ENCODE measurements at places on chromosomes 4 and X.

GRCh38 chrX:146144039-146144438 is 326.4 kb downstream of the SLITRK2 start:
- DNase-seq = no peak

GRCh38 chrX:111372086-111372485 is 39.9 kb downstream of the DCX start:
- DNase-seq = no peak

DNA sequence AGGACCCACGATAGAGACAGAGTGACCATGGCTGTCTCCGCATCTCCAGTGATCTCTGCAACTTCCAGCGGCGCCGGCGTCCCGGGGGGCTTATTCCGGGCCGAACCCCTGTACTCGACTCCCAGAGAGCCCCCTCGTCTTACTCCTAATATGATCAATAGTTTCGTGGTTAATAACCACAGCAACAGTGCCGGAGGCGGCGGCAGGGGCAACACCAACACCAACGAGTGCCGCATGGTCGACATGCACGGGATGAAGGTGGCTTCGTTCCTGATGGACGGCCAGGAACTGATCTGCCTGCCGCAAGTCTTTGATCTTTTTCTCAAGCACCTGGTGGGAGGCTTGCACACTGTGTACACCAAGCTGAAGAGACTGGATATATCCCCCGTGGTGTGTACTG is 343 bp downstream of the DACH2 start:
- no peak for DNase-seq

DNA sequence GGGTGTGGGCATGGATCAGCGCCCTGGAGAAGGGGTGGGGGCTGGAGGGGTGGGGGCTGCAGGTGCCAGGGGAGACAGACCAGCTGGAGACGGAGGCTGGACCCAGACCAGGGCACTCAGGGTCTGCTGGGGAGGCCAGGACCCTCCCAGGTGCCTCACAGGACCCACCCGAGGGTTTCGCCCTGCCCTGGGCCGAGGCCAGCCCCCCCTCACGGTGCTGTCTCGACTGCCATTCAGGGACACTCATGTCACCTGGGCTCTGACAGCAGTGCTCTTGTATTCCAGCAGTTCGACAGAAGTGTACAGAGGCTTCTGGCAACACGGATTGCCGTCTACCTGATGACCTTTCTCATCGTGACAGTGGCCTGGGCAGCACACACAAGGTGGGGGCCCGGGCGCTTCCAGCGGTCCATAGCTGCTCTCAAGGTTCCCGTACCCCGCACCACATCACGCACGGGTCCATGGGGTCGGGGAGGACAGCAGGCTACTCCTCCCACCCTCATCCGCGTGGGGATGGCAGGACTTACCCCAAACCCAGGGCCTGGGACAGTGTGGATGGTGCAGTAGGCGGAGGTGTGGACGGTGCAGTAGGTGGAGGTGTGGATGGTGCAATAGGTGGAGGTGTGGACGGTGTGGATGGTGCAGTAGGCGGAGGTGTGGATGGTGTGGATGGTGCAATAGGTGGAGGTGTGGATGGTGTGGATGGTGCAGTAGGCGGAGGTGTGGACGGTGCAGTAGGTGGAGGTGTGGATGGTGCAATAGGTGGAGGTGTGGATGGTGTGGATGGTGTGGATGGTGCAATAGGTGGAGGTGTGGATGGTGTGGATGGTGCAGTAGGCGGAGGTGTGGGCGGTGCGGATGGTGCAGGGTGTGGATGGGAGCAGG is 18.1 kb downstream of the TMEM175 start:
- no peak for DNase-seq

GRCh38 chr4:7717161-7717560 is 222.5 kb downstream of the AFAP1 start:
- DNase-seq = no peak

DNA sequence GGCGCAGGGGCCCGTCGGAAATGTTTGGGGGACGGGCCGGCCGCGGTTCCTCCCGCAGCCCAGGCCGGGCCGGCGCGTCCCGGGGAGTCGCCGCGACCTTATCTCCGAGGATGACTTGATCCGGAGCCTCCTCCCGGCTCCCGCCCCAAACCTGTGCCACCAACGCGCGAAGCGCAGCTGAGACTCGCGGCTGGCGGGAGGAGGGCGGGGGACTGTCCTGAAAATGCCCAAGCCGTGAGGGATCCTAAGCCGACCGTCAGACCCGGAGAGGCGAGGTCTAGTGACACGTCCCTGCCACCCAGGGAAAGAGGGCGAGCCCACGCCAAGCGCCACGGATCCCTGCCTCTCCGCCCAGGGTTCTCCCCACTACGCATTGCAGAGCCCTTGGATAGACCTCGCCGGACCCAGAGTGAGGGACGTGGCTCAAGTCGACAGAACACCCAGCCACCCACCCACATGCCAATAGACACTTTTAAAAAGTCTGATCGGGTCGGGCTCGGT is 26.9 kb downstream of the UTP14A start:
- peak; percentile 9 for DNase-seq

DNA sequence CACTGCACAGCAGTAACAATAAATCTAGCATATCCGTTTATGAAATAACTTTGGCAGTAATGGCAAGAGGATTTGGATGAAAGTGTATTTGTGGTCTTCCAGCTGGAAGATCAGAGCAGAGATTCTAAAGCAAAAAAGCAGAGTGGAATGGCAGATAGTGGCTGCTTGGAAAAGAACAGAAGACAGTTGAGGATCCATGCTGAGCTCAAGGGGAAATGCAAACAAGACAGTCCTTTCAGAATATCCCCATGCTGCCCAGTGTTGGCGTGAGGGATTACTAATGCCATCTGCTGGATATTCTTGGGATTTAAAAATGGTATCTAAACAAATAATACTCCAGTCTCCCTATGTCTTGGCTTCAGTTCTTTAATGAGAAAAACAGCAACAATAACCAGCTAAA is 629.1 kb upstream of the ATOH1 start:
- DNase-seq = peak; percentile 50

DNA sequence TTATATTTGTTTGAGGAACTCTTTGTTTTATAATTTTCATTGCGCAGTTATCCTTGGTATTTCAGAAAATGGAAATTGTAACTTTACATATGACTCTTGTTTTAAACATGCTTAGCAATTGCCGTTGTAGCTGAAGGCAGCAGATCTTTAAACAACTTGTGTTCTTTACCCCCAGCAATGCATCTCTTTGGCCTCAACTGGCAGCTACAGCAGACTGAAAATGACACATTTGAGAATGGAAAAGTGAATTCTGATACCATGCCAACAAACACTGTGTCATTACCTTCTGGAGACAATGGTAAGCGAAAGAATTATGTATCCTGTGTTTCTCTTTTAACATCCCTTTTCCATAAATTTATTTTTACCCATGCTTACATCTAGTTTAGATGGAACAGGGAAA is 263.6 kb downstream of the DCTD start:
- DNase-seq = peak; percentile 28

GRCh38 chrX:1500701-1501624 is 36.0 kb downstream of the P2RY8 start:
- DNase-seq = no peak

DNA sequence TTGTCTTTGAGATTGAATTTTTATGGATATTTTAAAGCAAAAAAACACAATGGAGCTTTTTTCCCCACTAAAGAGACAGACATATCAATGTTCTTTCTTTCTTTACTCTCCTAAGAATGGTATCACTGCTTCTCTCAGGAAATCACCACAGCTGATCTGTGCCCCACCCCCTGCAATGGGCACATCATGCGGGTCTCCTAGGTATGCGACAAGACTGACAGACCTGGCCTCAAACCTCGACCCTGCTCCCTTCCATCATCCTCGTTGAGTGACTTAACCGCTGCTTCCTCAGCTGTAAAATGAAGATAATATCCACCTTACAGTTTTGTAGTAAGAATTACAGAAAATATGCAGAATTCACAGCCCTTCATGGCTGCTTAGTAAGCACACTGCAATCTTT is 58.3 kb downstream of the LEF1 start:
- no peak for DNase-seq

- DNase-seq = no peak
These were observed 45.3 kb downstream of the CASP6 start for GRCh38 chr4:109657854-109658418.

DNA sequence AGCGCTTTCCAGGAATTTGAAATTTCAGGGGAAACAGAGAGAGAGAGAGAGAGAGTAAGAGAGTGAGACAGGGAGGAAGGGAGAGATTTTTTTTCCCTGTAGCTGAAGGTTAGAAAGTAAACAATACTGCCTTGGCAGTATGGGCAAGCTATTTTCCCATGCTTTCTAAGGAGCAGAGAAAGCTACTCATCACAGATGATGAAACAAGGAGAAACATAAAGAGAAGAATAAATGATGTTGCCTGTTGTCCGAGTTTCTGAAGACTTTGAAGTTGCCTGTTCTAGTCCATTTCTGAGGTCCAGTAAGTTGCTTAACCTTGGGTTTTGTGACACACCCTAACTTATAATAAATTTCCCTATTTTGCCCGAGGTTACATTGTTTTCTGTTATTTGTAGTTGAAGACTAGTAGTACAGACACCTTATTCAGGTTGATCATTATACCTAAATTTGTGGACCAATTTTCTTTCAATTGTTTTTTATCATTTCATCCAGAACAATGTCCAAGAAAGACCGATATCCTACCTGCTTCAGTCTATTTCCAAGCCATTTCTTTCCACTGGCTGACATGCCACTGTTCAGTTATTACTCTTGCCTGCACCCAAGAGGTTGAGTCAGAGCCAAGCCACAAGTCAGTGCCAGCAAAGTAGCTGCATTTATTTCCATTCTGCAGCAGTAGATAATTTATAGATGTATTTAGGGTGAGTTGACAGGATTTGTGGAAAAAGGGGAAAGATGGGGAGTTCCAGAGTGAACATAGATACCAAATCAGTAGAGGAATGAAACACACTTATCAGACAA is 49.7 kb upstream of the SLC16A2 start:
- DNase-seq = no peak

- DNase-seq = no peak
These were observed 148.6 kb downstream of the SLC4A4 start for GRCh38 chr4:71487344-71487920.

GRCh38 chr4:105624530-105624929 is 72.1 kb downstream of the ARHGEF38 start:
- peak; percentile 63 for DNase-seq

- no peak for DNase-seq
These were observed 71.5 kb downstream of the ARFIP1 start for GRCh38 chr4:152851226-152851625.

GRCh38 chrX:110055616-110056015 is 52.7 kb downstream of the TMEM164 start:
- peak; percentile 40 for DNase-seq

DNA sequence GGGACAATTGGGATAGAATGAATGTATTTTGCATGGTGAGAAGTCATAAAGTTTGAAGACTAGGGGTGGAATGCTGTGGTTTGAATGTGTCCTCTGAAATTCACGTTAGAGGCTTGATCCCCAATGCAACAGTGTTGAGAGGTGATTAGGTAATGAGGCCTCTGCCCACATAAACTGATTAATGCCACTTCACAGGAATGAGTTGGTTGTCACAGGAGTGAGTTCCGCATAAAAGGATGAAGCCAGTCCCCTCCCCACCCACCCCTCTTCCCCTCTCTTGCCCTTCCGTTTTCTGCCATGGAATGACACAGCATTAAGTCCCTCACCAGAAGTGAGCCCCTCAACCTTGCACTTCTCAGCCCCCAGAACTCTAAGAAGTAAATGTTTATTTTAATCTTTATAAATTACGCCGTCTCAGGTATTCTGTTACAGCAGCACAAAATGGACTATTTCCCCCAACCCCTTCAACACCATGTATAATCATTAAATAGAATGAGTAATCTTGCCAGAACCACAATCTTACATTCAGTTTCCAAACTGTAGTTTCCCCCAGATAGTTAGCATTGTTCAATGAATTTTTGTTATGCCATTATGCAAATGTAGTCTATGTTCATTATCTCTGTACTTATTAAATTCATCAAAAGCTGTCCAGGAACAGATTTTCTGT is 5.5 kb upstream of the MMAA start:
- DNase-seq = peak; percentile 65

DNA sequence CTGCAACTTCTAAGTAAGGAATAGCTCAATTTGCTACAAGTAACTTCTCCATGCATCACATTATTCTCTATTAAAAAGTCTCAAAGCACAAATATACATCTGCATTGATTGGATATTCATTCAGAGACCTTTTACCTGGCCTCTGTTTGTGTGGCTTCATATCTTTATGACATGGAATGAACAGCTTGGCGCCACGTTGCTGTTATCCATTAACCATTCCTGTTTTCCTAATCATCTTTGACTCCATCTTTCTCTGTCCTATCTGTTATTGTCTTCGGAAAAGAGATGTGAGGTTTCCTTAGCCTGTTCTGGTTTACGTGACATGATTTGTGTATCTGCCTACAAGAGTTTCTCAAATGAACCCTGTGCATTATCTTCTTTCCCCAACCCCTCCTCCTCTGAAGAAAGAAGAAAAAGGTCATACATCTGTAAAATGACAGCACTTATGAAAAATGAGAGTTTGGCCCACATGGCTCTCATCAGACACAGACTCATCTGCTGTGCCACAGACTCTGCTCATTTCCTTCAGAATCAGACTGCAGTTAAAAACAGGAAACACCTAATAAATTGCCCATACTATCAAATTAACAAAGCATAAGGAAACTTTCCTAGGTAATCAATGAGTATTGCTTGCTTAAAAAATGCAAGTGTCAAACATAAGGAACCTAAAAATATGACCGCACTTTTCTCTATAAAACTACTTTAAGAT is 347.6 kb upstream of the FAM241A start:
- DNase-seq = no peak

DNA sequence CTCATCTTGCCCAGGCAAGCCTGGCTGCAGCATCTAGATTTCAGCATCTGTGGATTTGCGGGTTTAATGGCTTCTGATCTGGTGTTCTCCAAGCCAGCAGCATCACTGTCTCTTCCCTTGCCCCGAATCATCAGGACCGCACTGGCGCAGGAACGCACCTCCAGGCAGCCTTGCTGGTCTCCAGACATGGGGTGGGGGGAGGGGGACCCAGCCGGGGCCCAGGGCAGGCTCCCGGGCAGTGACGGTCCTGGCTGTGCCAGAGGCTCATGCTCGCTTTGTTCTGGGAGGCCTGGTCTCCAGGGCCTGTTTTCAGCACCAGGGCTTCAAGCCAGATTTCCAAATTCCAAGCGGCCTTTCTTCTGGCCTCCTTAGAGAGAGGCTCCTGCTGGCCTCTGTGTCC is 4.9 kb downstream of the CFAP99 start:
- no peak for DNase-seq
